ENCODE measurements at places on chromosomes 2 and 18.
A peak's percentile ranks its signal among the peaks of the same experiment; 100 is the strongest.

- DNase-seq = no peak
Measured at GRCh38 chr2:45765007-45765727, 113.7 kb downstream of the PRKCE start.

DNA sequence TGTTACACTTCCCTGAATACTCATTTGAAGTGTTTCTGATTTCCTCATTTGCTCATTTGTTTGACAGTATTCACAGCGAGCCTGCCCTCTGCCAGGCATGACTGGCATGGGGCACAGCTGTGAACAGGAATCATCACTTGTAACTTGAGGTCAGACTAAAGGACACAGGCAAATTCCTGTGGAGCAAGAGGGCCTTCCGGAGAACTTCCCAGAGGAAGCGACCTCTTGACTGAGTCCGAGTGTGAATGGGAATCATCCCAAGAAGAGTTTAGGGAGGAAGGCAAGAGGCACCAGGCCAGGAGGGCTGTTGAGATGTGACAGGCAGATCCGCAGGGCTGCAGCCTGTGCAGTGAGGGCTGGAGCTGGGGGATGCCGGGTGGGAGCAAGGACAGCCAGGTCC, 45.4 kb downstream of the LIMS1 start:
- DNase-seq = no peak

- no peak for DNase-seq
Measured at GRCh38 chr2:150789376-150789905, 302.0 kb upstream of the RND3 start.

- no peak for DNase-seq
Measured at GRCh38 chr2:98465456-98466226, 21.0 kb downstream of the INPP4A start.

- no peak for DNase-seq
Measured at GRCh38 chr2:68404893-68405799, 40.1 kb downstream of the PLEK start.

DNA sequence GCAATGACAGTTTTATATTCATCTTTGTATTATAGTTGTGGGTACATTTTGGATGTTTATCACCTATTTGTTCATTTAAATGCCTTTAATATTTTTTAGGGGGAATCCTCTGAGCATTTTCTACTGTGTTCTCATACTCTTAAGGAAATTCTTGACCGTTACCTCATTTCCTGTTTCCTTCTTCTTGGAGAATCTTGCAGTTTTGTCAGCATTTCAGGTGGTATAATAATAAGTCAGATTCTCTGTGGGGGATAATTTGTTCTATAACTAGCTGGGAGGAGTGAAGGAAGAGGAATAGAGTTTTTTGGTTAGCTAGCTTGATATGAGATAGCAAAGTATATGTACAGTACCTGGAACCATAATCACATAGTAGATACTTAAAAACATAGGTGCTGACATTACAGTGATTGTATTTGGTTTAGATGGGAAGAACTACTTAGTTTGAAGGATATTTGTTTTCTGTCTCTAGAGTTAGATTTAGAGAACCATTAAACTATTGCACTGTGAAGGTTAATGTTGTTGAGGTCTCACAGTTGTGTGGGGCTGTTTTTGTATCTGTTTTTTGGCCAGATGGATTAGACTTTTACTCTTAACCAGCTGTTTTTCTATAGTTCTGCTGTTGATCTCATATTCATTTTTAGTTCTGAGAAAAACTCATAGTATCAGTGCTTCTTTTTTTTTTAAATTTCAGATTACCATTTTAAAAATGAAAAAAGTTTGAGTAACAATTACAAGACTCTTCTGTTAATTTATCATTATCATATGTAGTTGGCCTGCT, 14.2 kb downstream of the MTX2 start:
- DNase-seq = no peak

DNA sequence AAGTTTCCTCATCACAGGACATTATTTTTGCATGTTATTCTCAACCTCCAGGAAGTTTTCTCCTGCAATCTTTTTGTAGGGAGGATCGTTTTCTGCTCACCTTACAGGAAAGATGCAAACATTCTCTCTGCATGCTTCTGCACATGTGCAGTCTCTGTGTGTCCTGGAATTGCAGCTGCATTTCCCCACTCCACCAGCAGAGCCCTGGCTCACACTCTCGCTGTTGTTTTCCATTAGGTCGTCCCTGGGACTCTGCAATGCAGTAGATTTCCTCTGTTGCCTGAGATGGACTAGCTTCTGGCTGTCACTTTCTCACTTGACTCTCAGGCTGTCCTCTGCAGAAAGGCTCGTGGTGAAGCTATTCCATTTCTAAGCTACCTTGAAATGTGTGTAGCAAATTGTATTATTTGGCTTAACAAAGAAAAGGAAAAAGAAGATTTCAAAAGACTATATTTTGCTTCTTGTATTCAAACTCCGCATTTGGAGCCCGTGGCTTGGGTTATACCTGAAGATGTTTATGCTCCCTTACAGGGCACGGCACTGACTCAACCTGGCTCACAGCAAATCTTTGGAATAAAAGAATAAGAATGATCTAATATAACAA, 346.7 kb downstream of the RAD51AP2 start:
- DNase-seq = no peak

- DNase-seq = no peak
Measured at GRCh38 chr2:43832457-43832856, 6.2 kb downstream of the ABCG5 start.

DNA sequence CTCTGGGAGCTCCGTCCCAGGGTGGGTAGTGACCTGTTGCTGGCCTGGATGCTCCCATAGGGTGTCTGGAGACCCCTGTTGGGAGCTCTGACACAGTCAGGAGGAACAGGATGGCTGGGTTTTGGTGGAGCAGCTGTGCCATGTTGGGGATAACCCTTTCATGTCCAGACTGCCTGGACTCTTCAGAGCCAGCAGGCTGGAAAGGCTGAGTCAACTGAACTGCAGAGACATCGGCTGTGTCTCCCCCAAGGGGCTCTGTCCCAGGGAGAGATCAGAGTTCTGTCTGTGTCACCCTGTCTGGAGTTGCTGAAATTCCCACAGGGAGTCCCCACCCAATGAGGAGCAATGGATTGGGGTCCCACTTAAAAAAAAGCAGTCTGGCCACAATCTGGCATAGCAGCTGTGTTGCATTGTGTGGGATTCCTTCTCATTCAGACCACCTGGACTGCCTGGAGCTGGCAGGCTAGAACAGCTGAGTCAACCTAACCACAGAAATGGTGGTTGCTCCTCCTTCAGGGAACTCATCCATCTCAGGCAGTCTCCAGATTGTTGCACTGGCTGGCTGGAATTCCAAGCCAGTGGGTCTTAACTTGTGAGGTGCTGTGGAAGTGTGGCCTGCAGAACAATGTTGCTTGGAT, 37.2 kb downstream of the AGPS start:
- no peak for DNase-seq

- DNase-seq = no peak
Measured at GRCh38 chr18:49251451-49251850, 209.0 kb downstream of the DYM start.

DNA sequence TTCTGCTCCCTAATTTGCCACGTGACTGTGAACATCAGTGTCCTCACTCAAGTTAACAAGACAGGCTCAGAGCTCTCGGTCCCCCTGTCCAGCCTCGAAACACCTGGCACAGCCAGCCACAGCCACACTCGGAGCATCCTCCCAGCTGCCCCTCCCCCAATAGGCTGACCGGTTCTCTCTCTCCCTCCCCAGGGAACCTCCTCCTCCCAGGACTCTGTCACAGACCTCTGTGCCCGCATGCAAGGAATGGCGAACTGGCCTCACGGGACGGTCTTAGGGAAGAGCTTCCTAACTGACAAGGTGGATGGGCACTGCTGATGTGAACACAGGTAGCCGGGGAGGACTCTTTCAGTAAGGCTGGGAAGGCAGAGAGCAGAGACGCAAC, 18.8 kb downstream of the CYP26B1 start:
- DNase-seq = no peak

DNA sequence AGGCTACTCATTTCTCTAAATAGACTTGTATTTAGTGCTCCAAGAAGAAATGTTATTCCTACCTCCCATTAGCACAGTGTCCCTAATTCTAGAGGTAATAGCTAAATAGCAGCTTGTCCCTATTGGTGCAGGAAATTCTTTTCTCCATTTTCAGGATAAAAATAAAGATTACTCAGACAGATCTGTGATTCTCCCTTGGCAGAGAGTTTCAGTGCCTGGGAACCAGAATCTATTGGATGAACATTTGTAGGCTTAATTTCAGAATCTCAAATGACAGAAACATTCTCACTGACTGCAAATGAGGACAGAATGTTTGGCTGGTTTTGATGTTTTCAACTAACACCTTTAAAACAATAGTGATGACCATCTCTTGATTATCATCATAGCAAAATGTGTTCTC, 33.3 kb upstream of the LGALSL start:
- DNase-seq = no peak

GRCh38 chr2:70855667-70856066, 20.1 kb upstream of the CD207 start:
- no peak for DNase-seq

DNA sequence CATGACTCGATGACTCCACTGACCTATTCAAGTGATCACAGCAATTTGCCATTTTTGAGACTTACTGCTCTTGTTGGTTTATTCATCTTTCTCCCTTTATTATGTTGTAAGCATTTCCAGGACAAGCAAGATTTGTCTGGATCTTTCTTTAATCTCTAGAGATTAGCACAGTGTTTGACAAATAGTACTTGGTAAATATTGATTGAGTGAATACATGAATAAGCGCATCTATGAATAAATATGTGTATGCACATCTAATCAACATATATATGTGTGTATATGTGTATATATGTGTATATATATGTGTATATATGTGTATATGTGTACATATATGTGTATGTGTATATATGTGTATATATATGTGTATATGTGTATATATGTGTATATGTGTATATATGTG, 7.3 kb downstream of the TMX3 start:
- DNase-seq = no peak

DNA sequence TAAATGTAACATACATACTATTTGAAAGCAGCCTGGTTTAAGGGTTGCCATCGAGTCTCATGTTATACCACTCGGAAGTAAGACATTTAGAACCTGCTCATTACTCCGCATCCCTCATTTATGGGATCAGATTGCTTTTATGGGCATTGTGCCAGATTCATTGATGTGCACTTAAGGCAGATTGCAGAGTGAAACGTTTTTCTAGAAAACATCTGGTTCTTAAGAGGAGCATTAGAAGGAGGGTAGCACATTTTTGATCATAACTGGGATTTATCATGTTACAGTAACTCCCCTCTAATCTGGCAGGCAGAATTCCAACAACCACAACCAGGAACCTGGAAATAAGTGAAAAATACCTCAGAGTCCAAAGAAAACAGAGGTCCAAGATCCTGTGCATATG, 74.2 kb upstream of the GALNT3 start:
- no peak for DNase-seq

- DNase-seq = no peak
Measured at GRCh38 chr2:1777781-1778180, 33.5 kb upstream of the PXDN start.

GRCh38 chr2:225993430-225993829, 593.9 kb downstream of the NYAP2 start:
- DNase-seq = no peak

GRCh38 chr18:12310762-12311161, 2.7 kb downstream of the TUBB6 start:
- DNase-seq = no peak

DNA sequence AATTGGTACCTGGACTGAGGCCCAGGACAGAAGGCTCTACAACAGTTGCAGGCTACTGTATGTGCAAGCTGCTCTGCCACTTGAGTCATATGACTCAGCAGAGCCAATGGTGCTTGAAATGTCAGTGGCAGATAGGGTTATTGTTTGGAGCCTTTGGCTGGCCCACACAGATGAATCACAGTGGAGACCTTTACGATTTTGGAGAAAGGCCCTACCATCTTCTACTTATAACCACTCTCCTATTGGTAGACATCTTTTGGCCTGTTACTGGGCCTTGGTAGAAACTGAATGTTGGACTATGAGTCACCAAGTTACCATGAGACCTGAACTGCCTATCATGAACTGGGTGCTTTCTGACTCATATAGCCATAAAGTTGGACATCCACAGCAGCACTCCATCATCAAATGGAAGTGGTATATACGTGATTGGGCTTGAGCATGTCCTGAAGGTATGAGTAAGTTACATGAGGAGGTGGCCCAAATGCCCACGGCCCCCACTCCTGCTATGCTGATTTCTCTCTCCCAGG, 88.9 kb upstream of the NRXN1 start:
- no peak for DNase-seq

DNA sequence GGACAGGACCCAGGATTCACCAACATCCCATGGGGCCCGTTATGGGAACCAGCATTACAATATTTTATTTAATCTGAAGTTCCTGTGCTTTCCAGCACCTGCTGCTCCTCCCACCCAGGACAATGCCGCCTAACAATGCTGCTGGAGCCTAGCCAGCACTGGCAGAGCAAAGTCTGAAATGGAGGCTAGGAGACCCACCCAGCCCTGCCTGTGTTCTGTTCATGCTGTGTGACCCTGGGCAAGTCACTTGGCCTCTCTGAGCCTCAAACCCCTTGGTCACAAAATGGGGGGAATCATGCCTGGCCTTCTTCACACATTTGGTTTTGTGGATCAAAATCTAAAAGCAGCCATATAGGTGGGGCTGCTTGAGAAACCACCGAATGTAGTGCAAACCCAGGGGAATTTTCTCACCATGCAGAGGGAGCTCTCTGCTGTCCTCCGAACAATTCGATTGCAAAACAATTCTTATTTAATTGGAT, 38.5 kb upstream of the ODC1 start:
- no peak for DNase-seq

- DNase-seq = no peak
Measured at GRCh38 chr2:15914596-15915385, 25.6 kb upstream of the MYCN start.

DNA sequence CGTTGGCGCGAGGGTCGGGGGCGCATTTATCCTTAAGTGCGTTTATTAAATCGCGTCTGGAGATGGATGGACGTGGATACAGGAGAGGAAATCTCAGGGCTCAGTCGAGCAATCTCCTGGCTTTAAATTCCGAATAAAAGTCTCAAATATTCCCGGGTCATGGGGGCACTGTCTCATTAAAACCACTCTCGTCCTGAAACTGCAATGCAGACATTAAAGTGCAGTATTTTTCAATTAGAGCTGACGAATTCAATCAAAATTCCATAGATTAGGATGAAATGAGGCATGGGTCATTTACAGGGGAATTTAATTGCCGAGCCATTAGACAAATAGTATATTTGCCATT, 10.7 kb upstream of the GBX2 start:
- DNase-seq = peak; percentile 40

DNA sequence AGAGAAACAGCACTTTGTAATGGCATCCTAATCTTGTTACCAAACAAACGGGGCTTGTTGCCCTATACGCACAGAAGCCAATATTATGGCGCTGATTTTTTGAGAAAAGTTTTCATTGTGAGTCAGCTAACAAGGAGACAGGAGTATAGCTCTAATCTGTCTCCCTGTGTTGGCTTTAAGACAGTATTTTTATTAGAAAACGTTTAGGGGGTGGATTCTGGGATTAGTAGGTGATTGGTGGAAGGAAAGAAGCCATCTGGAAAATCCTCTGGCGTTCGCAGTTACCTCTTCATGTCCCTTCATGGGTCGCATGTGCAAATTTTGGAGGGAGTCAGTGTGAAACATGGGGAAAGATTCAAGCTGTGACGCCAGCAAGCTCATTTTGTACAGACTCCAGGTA, 698 bp upstream of the TMEM237 start:
- no peak for DNase-seq

Data from GM20000 (cell line).